ENCODE measurements at places on chromosomes 12 and 14.

DNA sequence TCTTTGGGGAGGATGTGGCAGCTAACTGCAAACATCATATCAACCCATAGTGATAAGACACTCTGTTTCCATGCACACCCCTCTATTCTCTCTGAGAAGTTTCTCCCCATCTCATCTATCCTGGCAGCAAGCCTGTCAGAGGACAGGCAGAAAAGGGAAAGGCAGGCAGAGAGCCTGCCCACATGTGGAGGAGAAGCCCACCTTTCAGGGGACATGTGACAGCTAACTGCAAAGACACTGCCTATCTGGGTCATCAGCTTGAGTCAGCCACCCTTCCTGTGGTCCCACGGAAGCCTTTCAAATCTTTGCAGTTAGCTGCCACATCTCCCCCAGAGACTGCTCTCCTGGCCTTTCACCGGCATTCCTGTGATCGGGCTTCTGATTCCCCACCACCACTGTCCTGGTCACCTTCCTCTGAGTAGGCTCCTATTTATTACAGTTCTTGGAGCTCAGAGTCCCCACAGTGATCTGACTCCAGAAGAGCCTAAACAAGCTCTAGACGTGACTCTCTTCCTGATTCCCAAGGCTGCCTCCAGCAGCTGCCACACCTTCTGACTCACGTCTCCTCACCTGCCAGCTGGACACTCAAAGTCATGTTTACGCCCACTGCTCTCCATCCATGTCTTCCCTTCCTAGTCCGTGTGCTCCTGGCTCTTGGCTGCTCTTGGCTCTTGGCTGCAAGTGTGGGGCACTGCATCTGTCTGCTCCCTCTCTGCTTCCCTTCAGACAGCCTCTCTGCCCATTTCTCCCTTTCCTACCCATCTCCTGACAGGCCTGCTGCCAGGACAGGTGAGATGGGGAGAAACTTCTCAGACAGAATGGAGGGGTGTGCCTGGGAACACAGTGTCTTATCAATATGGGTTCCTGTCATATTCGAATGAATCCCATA lies 7.5 kb upstream of the KRT1 start:
- DNase-seq = no peak

DNA sequence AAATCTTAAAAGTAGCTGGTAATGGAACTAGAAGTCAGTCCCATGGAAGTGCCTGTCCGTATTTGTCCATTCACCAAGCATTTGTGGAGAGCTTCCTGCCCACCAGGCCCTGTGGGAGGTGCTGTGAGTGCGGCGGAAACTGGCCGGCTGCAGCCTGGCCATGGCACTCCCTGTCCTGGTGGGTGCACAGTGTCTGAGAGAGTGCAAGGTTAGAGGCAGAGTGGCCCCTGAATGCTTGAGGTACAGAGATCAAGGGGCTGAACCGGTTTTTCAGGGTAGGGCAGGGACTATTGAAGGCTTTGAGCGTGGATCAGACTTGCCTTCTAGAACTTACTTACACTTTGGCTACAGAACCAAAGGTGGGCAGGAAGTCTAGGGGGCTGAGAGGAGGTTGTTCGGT lies 92.9 kb downstream of the ESR2 start:
- no peak for DNase-seq

- no peak for DNase-seq
These were observed 4.9 kb downstream of the SH2B3 start for GRCh38 chr12:111410431-111411184.

DNA sequence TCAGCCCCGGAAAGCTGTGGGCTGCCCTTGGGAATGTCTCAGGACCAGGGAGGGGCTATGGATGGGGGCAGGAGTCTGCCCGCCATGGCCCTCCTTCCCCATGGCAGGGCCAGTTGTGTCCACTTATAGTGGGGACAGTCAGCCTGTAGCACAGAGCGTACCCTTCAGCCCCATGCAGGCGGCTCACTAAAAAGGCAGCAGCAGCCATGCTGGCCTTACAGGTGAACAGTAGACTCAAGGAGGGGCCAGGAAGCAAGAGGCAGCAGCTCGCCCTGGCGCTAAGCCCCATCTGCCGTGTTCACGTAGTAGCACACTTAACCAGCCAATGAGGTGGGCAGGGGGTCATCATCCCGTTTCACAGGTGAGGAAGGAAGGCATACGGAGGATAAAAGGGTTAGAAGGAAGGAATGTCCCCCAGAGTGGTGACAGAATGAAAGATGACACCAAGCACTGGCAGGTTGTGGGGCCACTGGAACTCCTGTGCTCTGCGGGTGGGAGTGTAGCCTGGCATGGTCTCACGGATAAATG lies 52.7 kb downstream of the FAM222A start:
- DNase-seq = peak; percentile 46

- DNase-seq = no peak
These were observed 155.2 kb upstream of the AVPR1A start for GRCh38 chr12:63305901-63306875.

- DNase-seq = no peak
These were observed 117.5 kb downstream of the ASCL4 start for GRCh38 chr12:107891967-107892366.

DNA sequence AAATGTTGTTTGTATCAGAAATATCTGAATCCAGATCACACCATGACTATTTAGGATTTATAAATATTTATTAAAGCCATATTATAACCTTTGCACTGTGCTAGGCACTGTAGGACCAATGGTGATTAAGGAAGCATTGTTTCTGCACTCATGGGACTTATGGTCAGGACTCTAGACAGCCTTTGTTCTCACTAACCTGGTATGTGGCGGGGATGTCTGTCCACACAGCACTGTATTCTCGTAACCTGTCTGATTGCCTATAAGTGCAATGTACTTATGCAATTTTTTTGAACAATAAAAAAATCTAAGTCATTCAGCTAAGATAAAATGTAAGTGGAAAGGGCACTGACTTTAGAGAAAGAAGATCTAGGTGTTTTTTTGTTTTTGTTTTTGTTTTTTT lies 6.7 kb upstream of the SSPN start:
- DNase-seq = no peak

GRCh38 chr12:10260927-10261326 lies 46.7 kb upstream of the KLRD1 start:
- no peak for DNase-seq

DNA sequence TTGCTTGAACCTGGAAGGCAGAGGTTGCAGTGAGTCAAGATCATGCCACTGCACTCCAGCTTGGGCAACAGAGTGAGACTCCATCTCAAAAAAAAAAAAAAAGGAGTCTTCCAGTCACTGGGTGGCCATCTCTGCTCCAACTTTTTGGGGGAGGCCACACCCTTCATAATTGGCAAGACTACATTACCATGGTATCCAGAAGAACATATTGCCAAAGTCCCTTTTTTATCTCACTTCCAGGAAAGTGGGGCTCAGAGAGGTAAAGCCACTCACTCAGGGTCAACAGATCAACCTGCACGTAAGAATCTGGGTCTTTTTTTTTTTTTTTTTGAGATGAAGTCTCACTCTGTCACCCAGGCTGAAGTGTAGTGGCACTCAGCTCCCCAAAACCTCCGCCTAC lies 5.0 kb upstream of the CD63 start:
- no peak for DNase-seq

DNA sequence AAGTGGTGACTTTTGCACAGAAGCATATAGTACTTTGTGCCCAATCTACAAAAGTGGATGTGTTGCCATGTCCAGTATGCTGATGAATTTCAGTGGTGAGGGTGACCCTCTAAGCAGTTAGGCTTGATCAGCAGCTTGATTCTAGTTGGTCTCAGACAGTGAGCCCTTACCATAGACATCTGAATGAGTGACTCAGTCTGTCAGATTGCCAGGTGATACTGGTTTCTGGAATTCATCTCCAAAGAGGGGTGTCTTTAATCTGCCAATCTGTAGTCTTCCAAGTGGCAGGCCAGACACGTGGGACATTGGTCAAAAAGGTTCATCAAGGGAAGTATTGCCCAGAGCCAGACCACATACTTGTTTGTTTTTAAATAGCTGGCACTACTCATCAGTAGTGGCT lies 187.4 kb upstream of the SLC16A7 start:
- no peak for DNase-seq

- no peak for DNase-seq
These were observed 43.8 kb downstream of the LRCOL1 start for GRCh38 chr12:132566516-132567131.

GRCh38 chr14:71621276-71621675 lies 311.0 kb upstream of the RGS6 start:
- no peak for DNase-seq

- no peak for DNase-seq
These were observed 53.5 kb upstream of the RAP1B start for GRCh38 chr12:68557011-68557730.

DNA sequence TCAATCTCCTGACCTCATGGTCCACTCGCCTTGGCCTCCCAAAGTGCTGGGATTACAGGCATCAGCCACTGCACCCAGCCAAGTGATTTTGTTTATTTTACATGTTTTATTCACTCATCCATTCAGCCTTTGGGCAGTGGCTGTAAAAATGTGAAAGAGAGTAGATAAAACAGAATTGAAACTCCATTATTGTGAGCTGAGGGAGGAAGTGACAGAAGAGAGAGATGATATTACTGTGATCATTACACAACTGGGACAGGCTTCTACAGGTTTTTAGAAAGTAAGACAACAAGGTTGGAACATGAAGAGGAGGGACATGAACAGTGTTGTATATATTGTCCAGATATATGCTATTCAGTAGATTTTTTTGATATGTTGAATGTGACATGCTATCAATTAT lies 25.0 kb downstream of the CREBL2 start:
- DNase-seq = no peak

GRCh38 chr12:52073531-52074381 lies 4.0 kb downstream of the ATG101 start:
- DNase-seq = no peak

GRCh38 chr12:12927211-12928079 lies 24.5 kb downstream of the GPRC5D start:
- DNase-seq = no peak

GRCh38 chr14:99271221-99271941 lies 616 bp downstream of the BCL11B start:
- DNase-seq = no peak

DNA sequence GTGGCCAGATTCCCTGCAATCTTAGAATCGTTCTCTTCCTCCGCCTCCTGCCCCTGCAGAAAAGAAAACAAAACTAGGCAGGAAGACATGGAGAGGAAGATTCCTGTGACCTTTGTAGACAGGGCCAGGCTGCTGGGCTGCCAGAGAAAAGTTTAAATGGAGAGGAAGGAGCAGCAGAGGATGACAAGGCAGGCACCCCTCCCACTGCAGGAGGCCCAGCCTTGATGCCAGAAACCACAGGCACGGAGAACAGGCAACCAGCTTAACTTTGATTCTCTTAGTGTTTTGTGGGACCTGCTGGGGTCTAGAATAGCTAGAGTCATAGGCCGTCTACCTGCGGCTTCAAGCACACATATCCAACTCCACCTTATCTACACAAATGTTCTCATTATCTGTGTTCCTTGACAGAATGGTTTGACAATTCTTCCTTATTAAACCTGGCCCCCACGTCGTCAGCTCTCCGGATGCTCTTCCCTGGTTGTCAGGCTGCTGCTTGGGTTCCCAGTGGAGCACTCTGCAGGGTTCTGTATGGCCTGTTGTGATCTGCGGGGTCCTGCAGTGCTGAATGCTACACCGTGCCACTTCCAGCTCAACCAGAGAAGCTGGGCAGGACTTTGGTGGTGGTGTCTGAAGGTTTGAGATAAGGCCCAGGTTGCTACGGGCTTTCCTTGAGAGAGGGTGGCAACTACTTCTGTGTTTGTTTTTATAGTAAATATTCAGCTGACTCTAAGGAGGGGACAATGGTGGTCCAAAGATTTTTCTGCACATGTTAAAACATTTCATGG lies 609.5 kb downstream of the AACS start:
- no peak for DNase-seq

DNA sequence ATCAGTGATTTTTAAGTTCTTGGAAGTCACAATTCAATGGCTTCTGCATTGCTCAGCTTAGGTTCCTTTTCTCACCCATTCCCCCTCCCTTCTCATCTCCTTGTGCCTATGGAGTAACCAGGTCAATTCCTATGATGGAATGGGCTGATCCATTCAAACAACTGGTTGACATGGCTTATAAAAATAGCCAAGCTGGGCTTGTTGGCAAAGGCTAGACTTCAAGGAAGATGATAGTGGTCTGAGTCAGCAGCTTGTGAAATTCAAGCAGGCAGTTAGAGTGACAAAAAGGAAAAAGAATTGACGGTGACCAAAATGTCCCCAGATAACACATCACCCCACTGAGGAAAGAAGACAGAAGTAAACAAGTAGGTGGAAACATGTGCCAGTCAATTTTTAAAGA lies 119.9 kb upstream of the PCED1B start:
- DNase-seq = no peak

DNA sequence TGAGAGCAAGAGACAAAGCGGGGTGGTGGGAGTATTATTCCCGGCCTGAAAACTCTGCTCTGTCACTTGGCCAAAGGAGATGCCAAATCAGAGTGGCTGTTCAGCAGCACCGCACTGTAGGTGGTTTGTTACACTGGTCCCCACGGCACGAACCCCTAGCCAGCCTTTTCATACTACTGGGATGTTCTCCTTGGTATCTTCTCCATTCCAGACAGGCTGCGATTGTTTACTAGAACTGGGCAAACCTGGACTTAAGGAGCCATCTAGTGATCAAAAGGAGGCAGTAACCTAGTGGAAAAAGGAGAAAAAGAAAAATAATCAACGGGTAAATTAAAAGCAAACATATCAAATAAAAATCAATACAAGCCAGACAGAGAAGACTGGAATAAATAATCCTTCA lies 58.9 kb upstream of the TMTC2 start:
- DNase-seq = no peak

DNA sequence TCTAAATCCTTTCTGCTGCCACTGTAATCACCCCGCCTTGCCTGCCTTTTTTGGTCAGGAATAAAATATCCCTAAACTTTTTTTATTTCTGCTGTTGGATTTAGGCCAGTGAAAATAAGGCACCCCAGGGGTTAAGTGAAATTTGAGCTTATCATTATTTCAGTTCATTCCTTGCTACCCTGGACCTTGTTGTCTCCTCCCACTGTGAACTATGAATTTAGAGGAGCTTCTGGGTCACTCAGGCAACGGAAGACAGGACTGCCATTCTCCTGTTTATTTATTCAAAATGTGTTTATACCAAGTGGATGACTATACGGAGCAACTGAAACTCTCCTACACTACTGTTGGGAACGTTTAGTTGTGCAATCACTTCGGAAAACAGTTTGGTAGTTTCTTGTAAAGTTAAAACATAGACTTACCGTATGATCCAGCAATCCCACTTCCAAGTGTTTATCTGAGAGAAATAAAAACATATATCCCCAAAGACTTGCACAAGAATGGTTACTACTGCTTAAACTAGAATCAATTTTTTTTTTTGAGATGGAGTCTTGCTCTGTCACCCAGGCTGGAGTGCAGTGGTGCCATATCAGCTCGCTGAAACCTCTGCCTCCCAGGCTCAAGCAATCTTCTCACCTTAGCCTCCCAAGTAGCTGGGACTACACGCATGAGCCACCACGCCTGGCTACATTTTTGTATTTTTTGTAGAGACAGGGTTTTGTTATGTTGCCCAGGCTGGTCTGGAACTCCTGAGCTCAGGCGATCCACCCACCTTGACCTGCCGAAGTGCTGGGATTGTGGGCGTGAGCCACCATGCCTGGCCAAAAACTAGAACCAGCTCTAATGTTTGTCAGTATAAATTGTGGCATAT lies 2.3 kb upstream of the TRAFD1 start:
- DNase-seq = no peak

GRCh38 chr12:30622509-30622908 lies 73.2 kb downstream of the IPO8 start:
- DNase-seq = no peak

Measured in left forelimb (tissue), 1 donor.